ENCODE measurements at places on chromosomes 6 and 20.

GRCh38 chr20:35235881-35236280, 9.4 kb downstream of the MMP24 start:
- no peak for DNase-seq

- DNase-seq = no peak
Observed at GRCh38 chr6:151098166-151098565, 141.6 kb upstream of the AKAP12 start.

GRCh38 chr6:97114645-97115044, 168.4 kb downstream of the MMS22L start:
- no peak for DNase-seq

GRCh38 chr6:132115714-132116366, 164.7 kb upstream of the CCN2 start:
- DNase-seq = no peak

- DNase-seq = no peak
Observed at GRCh38 chr20:46087161-46087560, 2.6 kb downstream of the NCOA5 start.

- DNase-seq = no peak
Observed at GRCh38 chr20:16752082-16752481, 3.9 kb downstream of the OTOR start.

DNA sequence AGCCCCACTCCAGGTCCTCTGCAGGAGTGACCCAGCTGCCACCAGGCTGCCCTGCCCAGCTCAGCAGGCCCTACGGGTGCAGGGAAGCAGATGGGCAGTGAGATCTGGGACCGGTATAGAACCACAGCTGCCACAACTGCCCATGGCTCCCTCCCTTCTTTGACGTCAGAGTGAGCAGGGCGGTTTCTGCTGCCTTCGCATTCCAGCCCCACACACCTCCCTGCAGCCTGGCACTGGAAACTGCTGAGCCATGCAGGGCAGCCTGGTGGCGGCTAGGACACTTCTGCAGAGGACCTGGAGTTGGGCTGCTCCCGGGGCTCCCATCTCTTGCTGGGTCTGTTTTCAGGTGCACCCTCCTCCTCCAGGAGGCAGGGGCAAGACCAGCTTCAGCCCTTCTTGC, 101.6 kb upstream of the CD93 start:
- DNase-seq = no peak

DNA sequence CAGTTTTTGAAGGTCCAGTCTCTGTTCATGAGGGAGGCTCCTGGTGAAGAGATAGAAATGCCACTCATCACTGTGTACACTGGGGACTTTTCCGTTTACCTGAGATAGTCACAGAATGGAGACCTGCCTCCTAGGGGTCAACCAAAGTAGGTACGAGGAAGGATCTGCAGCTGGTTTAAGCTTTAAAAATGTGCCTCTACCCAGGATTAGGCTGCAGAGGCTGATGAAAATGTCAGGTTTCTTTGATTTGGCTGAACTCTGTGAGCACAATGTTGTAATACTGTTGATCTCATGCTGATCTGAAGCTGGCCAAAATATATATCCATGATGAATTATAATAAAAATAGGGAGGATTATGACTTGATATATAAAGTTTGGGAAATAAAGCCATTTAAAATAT, 182.7 kb downstream of the ADAT2 start:
- DNase-seq = no peak

GRCh38 chr6:42818878-42819277, 37.0 kb downstream of the BICRAL start:
- no peak for DNase-seq
